Left ventricle myocardium superior (tissue), 1 donor: ENCODE measurements at places on chromosomes 2 and 18. TPM values are rescaled to one million over a fixed set of nuclear protein-coding genes. Genes with fewer than 3 reads are reported as not detected.

Gene ARHGEF4
- 3.8 TPM for total RNA-seq

Gene PARD3B
- total RNA-seq, result 6.5 TPM

Gene DLGAP1
- not detected for total RNA-seq

Gene TACR1
- 0.07 TPM for total RNA-seq

Gene GREB1
- total RNA-seq, result 8.2 TPM

Gene CRYBA2
- total RNA-seq, result not detected

Gene SCG2
- not detected for total RNA-seq

Gene IL1B
- total RNA-seq, result 0.37 TPM

Gene OSR1
- total RNA-seq, result 8.0 TPM

Gene ADI1
- 153 TPM for total RNA-seq

Gene UGT1A1
- not detected for total RNA-seq

Gene VAMP5
- 54.8 TPM for total RNA-seq

GRCh38 chr2:241432824-241433448 is 75.4 kb downstream of the STK25 start:
- DNase-seq, result no peak

DNA sequence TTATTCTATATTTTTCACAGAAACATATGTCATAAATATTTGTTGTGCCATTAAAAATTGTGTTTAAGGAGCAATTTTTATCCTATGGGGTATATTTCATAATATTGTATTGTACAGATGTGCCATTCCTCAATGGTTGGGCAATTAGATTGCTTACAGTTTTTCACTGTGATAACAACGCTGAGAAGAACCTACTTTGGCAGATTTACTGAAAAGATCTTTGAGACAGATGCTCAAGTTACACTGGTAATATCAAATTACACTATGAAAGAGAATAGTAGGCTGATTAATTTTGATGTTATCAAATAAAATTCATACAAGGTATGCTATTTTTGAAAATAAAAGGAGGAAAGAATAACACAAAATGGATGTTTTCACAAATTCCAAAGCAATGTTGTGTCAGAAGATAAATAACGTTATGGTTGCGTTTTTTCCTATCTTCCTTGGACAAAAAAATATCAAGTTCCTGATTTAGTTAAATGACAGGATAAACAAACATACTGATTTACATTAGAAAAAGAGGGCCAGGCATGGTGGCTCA is 335.1 kb upstream of the ZNF521 start:
- no peak for DNase-seq

- no peak for DNase-seq
Observed at GRCh38 chr2:122506620-122507019, 751.2 kb downstream of the TSN start.

DNA sequence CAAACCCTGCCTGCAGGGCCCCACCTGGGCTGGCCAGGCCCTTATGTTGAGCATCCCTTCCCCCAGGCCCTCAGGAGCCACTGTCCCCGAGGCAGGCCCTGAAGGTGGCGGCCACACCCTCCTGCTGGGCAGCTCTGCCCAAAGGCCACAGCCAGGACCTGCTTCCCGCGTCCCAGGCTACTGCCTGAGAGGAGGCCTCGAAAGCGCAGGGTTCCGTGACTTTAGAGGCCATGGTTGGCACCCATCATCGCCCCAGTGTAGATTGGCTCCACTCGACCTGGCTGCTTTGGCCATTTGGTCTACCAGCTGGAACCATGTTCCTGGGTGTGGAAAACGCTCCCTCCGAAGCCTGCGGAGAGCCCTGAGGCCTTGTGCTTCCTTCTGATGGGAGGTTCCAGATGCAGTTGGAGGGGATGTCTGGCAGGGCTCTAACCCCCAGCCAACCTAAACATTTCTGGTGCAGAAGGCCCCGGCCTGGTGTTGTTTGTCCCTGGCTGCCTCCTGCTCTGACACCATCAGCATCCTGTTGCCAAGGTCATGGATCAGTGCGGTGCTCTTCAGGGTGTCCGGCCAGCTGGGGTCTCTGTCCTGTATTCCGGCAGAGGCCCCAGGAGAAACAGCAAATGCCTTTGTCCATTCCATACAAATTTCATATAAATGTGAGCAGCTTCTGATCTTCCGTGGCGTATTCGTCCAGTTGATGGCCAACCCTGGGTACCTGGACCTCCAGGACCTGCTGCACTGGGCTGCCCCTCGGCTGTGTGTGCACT is 14.7 kb downstream of the CAPN10 start:
- DNase-seq, result no peak

GRCh38 chr2:184201246-184201645 is 397.1 kb upstream of the ZNF804A start:
- no peak for DNase-seq

GRCh38 chr18:58180738-58181353 is 136.8 kb downstream of the NEDD4L start:
- DNase-seq, result no peak

DNA sequence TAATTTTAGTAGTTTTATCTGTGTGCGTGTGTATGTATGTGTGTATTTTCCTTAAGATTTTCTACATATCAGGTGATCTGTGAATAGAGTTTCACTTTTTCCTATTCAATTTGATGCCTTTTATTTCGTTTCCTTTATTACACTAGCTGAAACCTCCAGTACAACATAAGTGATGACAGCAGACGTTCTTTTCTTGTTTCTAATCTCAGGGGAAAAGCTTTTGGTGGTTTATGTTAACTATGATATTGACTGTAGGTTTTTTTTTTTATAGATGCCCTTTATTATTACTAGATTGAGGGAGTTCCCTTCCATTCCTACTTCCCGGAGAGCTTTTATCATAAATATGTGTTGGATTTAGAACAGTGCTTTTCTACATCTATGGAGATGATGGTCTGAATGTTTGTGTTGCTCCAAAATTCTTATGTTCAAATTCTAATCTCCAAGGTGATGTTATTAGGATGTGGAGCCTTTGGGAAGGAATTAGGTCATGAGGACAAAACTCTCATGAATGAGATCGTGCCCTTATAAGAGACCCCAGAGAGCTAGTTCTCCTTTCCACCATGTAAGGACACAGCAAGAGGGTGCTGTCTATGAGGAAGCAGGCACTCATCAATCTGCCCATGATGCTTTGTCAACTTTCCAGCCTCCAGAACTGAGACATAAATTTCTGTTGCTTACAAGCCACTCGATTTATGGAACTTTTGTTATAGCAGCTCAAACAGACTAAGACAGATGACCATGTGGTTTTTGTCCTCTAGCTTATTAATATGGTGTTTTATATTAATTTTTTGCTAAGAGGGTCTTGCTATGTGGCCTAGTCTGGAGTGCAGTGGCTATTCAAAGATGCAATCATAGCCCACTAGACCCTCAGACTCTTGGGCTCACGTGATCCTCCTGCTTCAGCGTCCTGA is 5.9 kb upstream of the RHBDD1 start:
- DNase-seq, result no peak

GRCh38 chr2:229805559-229805958 is 91.2 kb upstream of the DNER start:
- no peak for DNase-seq

- DNase-seq, result no peak
Observed at GRCh38 chr18:23471486-23471885, 18.4 kb downstream of the RIOK3 start.

- DNase-seq, result no peak
Observed at GRCh38 chr2:235977445-235977844, 190.7 kb downstream of the GBX2 start.

DNA sequence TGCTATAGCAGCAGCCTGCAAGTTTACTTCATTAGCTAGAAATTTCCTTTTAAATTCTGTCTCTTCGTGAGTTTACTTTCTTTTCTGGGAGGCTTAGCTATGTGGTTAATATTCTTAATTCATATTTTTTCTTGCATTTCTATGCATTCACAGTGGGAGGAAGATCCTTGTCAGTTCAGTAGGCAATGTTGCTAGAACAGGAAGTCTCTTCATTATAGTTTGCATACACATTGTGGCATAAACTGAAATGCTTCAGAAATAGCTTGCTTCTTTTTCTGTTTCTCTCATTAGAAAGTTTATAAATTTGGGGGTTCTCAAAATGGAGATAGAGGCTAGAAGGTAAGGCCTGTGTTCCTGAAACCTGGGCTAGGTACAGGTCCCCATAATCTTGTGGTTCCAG is 8.1 kb upstream of the ARHGAP15 start:
- DNase-seq, result no peak

DNA sequence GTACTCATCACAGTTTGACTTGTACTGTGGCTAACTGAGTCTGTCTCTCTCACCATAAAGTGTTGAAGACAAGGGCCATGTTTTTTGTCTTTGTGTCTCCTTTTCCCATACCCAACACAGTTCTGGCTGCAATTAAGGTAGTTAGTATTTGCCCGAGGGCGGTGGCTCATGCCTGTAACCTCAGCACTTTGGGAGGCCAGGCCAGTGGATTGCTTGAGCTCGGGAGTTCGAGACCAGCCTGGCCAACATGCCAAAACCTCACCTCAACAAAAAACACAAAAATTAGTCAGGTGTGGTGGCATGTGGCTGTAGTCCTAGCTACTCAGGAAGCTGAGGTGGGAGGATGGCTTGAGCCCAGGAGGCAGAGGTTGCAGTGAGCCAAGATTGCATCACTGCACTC is 6.9 kb upstream of the KIF3C start:
- no peak for DNase-seq

DNA sequence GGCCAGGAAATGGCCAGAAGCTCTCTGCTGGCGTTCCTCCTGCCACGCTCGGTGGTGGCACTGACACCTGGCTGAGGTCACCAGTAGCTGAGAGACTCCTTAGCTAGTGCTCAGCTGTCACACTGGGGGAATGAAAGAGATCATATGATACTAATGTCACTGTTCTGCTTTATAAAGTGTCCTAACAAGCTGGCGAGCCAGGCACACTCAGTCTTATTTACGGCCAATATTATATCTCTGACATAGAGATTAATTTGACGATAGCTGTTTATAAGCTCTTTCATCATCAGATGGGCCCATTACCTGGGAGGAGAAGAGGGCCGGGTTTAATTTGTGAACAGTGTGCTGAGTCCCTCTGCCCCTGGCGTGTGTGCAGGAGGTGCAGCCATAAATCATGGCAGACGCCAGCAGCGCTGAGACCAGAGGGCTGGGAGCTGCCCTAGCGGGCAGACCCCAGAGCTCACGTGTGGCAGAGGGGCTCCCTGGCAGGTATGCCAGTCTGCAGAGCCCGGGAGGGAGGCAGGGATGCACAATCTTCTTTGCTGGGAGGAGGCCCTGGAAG is 246.5 kb downstream of the HAUS1 start:
- no peak for DNase-seq

DNA sequence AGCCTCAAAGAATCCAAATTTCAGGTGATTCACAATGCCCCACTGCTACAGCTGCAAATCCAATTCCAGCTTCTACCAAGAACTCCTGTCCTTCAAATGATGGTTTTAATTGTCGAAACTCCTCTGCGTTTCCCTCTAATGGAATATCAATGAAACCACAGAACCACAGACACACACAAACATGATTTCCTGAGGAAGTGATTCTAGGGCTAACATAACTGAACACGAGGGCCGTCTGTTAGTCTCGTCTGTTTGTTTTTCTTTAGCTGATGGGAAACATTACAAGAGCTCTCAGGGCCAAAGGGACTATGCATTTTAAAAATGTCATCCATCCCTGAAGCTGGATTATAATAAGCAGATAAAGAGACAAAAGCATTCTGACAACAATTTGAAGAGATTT is 59.4 kb downstream of the RNF152 start:
- DNase-seq, result no peak

DNA sequence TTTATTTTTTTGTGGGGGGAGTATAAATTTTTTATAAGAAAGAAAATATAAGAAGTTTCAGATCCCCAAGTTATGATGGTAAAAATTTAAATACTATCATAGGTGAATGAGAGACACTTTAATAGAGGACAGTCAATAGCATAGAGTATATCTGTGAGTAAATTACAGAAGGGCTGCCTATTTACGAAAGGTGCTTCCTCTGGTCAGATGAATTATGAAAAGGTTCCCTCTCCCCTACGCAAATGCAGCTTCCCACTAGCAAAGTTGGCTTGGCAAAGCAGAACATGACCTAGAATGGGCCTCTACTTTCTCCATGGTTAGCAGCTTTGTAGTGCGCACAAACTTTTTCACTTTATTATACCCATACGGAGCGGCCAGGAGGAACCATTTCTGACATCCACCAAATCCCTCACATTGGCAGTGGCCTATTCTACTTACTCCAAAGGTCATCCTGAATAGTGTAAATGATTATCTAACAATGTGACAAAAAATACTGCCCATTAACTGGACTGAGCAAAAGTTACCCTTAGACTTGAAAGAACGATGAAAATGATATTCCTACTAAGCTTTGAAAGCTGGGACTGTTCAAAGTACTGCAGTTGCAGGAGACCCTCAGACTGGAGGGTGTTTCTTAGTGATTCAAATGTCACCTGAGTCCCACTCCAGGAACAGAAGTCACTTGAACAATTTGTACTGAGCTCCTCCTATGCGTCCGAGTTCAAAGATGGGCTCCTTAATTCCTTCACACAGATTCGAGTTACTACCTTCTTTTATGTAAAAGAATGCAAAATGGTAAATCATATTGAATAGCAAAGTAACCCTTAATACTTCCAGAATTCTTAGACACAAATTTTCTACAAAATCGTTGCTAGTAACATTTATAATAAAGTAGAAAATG is 148.5 kb downstream of the NOL4 start:
- DNase-seq, result no peak

- no peak for DNase-seq
Observed at GRCh38 chr2:114083717-114084387, 194.0 kb downstream of the ACTR3 start.

GRCh38 chr2:10863837-10864236 is 47.9 kb upstream of the KCNF1 start:
- DNase-seq, result no peak

- no peak for DNase-seq
Observed at GRCh38 chr18:29154196-29154757, 977.3 kb upstream of the CDH2 start.

DNA sequence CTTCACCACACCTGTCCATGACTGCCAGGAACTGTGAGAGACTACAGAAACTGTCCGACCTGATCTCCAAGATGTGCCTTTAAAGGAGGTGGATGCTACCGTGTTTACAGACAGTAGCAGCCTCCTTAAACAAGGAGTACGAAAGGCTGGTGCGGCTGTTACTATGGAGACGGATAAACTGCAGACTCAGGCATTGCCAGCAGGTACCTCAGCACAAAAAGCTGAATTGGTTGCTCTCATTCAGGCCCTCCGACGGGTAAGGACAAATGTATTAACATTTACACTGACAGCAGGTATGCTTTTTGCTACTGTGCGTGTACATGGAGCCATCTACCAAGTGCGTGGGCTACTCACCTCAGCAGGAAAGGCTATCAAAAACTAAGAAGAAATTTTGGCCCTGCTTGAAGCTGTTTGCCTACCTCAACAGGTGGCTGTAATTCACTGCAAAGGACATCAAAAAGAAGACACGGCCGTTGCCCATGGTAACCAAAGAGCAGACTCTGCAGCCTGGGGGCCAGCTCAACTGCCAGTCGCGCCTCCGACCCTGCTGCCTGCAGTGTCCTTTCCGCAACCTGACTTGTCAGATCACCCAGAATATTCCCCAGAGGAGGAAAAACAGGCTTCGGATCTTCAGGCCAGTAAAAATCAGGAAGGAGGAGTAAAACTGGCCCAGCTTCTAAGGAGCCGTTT is 30.9 kb downstream of the SKA1 start:
- no peak for DNase-seq

DNA sequence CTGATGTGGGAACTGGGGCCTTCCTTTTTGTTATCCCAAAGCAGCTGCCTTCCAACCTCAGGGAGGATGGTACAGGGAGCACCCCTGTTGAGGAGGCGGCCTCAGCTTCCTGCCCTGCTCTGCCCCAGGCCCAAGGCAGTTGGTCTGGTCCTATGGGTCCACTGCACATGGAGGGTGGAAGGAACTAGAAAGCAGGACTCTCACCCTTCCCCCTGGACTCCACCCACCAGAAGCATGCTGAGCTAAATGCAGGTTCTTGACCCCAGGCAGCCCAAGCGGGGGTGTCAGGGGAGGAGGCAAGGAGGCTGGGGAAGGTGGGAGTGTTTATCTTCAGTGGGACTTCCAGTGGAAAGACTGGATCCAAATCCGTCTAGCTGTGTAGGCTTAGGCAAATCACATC is 158.5 kb downstream of the SMAD2 start:
- no peak for DNase-seq
